ENCODE measurements at places on chromosomes 12 and 14. TPM values are rescaled to one million over a fixed set of nuclear protein-coding genes. Genes with fewer than 3 reads are reported as not detected.
A peak's percentile ranks its signal among the peaks of the same experiment; 100 is the strongest.

Gene SYCP3
- not detected for total RNA-seq

- DNase-seq, result no peak
Measured at GRCh38 chr14:88882236-88882635, 57.8 kb downstream of the TTC8 start.

DNA sequence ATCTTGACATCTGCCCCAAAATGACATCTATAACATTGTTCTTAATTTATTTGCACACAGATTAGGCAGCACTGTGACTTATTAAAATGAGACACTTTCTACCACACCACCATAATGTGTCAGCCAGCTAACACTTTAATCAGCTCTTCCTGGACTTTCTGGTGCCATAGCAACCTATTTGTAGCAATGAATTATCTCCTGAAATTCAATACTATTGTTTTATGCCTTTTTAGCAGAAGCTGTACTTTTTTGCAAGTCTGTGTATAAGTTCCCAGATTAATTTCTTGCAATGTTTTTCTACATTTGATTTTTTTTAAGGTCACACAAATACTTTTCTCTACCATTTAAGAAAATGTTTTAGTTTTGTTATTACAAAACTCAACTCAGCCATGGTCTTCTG lies 72.8 kb upstream of the SAV1 start:
- no peak for DNase-seq

DNA sequence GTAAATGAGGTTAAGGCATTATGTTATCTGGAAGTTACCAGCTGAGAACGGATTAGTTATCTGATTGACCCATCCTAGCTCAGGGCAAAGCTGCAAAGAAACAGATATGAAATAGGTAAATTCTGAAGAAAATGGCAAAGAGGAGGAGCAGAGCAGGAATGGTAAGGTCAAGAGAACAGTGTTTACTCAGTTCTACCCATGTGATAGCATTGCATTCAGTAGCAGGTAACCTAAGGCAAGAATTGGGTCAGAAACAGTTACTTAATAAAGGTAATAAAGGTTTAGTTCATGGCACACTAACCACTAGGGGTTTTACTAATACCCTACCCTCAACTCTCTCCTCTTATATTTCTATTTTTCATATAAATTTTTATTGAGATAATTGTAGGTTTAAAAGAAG lies 224.8 kb downstream of the ASCL1 start:
- no peak for DNase-seq

Gene GPR137C
- total RNA-seq, result 0.95 TPM

DNA sequence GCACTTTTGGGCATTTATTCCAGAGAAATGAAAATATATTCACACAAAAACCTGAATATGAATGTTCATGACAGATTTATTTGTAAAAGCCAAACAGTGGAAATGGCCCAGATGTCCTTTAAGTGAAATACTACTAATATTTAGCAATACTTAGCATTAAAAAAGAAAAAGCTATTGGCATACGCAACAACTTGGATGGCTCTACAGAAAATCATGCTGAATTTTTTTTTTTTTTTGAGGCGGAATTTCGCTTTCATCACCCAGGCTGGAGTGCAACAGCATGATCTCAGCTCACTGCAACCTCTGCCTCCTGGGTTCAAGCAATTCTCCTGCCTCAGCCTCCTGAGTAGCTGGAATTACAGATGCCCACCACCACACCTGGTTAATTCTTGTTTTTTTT lies 24.1 kb downstream of the FGD6 start:
- DNase-seq, result no peak

GRCh38 chr12:52519826-52520662 lies at the start of gene KRT5:
KRT5 (minus strand) TSS chr12:52520394; CDS start chr12:52520296, 98 bp downstream.
- DNase-seq, result no peak

Gene PRH2
- 0.68 TPM for total RNA-seq

- peak; percentile 13 for DNase-seq
Measured at GRCh38 chr14:100645196-100645981, 58.2 kb upstream of the BEGAIN start.

DNA sequence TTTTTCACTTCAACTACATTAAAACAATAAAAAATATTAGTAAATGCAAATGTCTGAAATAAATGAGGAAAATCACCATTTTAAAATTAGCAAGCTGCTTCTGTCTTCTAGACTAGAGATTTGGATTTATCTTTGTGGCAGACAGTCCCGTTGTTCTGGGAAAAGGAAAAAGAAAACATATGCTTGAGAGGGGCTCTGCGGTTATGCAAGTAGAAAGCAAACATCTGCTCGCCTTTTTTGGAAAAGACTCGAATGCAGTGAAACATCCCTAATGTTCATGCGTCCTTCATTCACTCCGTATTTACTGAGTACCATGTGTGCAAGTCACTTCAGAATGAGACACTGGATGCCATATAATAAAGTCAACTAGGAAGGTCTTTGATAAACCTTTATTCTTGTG lies 44.9 kb downstream of the IFNG start:
- no peak for DNase-seq

- DNase-seq, result no peak
Measured at GRCh38 chr12:116941188-116941587, 30.4 kb downstream of the FBXW8 start.

DNA sequence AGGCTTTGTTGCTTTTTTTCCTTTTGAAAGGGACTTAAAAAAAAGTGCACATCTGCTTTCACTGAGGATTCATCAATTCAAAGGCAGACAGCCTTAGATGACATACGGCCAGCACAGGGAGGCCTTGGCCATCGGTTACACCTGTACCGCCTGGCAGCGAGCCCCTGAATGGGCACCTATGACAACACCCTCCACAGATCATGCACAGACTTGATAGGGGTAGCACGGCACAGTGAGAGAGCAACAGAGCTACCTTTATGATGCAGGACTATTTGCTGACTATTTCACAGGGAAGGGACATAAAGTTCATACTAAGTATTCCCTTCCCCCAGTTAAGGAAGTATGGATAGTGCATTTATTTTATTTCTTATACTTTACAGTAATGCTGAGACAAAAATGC lies 137.9 kb upstream of the ARID2 start:
- no peak for DNase-seq

- no peak for DNase-seq
Measured at GRCh38 chr12:65004270-65004669, 116.8 kb downstream of the WIF1 start.

- DNase-seq, result no peak
Measured at GRCh38 chr12:27851311-27851710, 71.3 kb upstream of the MANSC4 start.

GRCh38 chr14:69046476-69046860 lies 67.4 kb upstream of the ACTN1 start:
- DNase-seq, result no peak

DNA sequence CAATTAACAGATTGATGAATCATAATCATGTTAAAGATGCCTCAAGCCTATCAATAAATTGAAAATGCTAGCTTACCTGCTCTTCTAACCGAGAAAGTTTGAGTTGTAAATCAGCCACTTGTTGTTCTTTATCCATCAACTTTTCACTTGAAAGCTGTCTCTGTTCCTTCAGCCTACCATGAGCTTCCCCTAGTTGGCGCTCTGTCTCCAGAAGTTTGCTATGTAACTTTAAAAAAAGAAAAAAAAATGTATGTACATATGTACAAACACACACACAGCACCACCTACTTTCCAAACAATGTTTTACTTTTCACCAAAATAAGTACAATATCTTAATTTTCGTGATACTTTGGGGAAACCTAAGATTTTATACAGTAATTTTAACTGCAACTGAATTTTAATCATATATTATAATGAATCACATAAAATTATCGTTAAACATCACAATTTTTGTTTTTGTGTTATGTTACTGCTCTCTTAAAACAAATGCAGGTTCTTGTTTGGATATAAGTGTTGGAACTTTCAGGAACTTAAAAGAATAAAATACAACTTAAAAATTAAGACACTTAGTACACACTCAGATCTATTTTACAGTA lies 101.2 kb downstream of the EEA1 start:
- DNase-seq, result no peak

GRCh38 chr12:124392271-124392666 lies 97.4 kb downstream of the RFLNA start:
- DNase-seq, result no peak

DNA sequence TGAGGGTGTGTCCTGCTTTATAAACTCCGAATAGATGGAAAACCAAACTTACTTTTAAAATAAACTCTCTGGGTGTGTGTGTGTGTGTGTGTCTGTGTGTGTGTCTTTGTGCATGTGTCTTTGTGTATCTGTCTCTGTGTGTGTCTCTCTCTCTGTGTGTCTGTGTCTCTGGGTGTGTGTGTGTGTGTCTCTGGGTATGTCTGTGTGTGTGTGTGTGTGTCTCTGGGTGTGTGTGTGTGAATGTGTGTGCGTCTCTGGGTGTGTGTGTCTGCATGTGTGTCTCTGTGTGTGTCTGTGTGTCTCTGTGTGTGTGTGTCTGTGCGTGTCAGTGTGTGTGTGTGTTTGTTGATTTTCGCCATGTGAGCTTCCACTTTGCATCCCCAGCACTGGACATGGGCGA lies 9.2 kb downstream of the RAN start:
- no peak for DNase-seq

GRCh38 chr12:93777254-93777653 lies 100.1 kb downstream of the CRADD start:
- DNase-seq, result no peak

- DNase-seq, result no peak
Measured at GRCh38 chr12:89756585-89757398, 48.2 kb upstream of the ATP2B1 start.

Gene KERA
- not detected for total RNA-seq

- no peak for DNase-seq
Measured at GRCh38 chr12:19165451-19165850, 35.9 kb downstream of the PLEKHA5 start.

- DNase-seq, result no peak
Measured at GRCh38 chr14:100190126-100190525, 30.7 kb upstream of the DEGS2 start.

GRCh38 chr12:42762395-42762925 lies 172.9 kb upstream of the PRICKLE1 start:
- no peak for DNase-seq

DNA sequence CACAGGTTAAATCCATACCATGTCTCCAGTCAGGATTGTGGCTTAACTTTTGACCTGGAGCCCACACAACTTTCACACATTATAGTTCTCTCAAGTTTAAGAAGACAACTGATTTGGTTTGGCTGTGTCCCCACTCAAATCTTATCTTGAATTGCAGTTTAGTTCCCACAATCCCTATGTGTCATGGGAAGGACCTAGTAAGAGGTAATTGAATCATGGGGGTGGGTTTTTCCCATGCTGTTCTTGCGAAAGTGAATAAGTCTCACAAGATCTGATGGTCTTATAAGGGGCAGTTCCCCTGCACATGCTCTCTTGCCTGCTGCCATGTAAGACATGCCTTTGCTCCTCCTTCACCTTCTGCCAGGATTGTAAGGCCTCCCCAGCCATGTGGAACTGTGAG lies 38.2 kb upstream of the PARP11 start:
- no peak for DNase-seq

DNA sequence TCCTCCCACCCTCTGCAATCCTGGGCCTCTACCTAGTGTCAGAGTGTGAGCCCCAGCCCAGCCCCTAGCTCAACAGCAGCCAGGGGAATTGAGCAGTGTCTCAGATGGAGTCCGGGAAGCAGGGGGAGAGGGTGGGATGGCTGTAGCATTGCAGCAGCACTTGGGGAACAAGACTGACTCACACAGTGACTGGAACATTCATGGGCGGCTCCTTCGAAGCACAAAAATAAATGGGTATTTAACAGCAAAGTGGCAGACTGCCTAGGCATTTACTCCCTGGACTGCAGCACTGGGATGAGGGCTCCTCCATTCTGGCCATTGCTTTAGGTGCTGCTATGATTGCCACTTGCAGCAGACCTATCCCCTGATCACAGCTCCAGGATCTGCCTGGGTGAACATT lies 46.0 kb upstream of the STK38L start:
- no peak for DNase-seq

DNA sequence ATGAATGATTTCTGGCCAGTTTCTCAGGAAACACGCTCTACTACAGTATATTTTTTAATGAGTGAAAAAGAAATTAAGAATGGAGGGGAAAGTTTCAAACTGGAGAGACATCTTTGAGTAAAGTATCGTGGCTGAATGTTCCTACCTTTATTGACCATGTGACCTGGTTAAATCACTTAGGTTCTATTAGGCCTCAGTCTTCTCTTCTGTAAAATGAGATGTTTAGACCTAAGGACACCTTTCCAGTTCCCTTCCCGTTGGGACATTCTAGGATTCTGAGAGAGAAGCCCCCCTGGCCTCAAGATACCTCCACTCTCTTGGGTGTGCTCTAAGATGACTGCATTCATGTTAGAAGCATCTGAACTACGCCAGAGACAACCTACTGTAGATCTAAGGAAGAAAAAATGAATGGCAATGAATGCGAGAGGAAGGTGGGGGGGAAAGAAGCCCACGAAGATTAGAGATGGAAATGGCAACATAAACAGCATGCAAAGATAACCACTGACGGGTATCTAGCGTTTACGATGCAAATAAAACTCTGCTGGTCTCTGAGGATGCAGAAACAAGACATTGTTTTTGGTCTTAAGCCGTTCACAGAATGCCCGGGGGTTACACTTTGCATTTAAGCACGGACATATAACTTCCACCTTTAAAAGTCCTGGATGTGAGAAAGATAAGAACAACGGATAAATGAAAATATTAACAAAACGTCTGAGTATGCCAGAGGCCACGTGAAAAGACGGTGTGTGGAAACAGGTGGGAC lies 599 bp upstream of the CPSF6 start:
- DNase-seq, result no peak

Gene ESRRB
- not detected for total RNA-seq

DNA sequence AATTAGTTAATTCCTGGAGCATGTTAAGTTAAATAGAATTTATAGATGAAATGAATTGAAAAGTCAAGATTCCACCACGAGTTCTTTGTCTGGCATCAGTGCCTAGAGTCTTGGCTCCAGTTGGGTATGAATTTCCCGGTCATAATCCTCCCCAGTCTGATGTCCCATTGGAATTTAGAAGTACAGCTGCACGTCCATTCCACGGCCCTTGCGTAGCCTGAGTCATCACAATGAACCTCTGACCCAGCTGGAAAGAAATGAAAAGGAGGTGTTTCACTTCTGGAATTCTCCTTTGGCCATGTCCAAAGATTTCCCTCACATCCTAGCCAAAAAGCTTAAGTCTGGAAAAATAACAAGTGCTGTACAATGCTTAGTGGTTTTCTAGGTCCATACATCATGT lies 122.7 kb downstream of the KICS2 start:
- no peak for DNase-seq

DNA sequence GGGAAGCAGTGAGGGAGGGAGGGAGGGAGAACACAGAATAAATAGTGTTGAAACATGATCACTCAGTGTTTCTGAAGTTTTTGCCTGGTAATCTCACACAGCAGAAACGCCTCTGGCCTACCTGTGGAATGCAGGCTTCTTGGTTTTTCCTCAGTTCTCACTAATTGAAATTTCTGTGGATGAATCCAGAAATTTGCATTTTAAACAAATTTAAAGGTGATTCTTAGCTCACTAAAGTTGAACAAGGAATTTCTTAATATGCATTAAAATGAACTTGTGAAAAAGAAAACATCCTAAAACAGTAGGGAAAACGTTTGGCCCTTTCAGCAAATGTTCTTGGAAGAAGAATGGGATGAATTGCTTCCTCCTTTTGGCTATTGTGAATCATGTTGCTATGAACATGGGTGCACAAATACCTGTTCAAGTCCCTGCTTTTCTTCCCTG lies 1.4 kb downstream of the RNASE9 start:
- no peak for DNase-seq

- DNase-seq, result no peak
Measured at GRCh38 chr12:14369311-14369710, 3.8 kb downstream of the ATF7IP start.

Gene ACOT6
- total RNA-seq, result not detected

All from esophagus squamous epithelium (tissue), 5 donors.